ENCODE measurements at places on chromosomes 16 and 17.

DNA sequence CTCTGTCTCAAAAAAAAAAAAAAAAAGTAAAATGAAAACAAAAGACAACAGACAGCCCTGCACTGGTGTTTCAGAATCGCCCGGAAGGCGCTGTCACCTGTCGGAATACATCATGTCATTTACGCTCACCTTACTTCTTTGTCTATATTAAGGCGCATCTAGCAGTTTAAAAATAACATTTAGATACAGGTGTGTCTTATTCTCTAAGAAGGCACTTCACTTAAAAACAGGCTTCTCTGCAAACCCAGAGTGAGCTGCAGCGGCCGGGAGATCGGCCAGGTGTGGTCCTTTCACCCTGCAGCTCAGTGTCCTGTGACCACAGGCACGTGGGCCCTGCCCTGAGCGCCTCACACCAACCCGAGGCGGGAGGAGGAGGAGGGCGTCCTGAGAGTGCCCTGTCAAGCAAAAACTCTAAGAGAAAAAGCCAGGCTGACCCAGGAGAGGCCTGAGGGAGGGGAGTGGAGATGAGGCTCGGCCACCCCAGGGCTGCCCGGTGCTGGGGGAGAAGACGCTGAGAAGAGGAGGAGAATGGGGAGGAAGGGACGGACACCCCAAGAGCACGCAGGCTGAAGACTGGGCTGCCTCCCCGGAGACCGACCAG, 3.3 kb upstream of the LMF1 start:
- no peak for DNase-seq

DNA sequence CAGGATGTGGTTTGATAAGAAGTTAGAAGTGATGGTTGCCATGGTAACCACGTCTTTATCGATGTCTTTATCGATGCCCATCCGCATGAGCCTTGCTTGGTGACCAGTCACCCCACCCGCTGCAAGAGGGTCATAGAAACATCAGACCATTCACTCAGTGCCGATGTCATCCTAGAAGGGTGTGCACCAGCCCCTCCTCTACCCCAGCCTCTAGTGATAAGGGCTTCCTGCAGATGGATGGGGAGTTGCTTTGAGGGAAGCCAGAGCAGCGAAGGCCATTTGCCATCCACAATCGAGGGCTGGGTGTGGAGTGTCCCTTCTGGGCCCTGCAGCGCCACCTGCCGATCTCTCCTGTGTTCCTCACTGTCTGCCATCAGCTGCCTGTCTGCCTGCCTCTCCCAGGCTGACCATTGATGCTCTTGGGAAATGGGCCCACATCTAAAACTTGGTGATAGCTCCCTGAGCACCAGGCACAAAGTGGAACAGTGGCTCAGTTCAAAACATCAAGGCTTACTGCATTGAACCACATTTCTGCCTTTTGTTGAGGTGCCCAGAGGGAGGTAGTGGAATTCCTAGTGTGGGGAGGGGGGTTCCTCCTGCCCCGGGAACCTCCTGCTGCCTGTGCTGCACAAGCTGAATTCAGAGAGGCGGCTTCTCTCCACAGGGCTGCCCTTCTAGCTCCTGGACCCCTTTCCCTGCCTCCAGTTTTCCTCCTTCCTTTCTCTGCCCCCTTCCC, 8.9 kb downstream of the CALB2 start:
- DNase-seq: no peak

GRCh38 chr17:68384941-68385340, 72.4 kb downstream of the WIPI1 start:
- DNase-seq: no peak

GRCh38 chr16:15509051-15509592, 74.7 kb downstream of the BMERB1 start:
- DNase-seq: no peak

All from NCI-H446 (cell line).